ENCODE measurements at places on chromosomes 12 and 14.

- DNase-seq, result no peak
Measured at GRCh38 chr14:65351493-65352194, 60.9 kb upstream of the FUT8 start.

GRCh38 chr12:111455448-111456320 lies 50.0 kb downstream of the SH2B3 start:
- no peak for DNase-seq

DNA sequence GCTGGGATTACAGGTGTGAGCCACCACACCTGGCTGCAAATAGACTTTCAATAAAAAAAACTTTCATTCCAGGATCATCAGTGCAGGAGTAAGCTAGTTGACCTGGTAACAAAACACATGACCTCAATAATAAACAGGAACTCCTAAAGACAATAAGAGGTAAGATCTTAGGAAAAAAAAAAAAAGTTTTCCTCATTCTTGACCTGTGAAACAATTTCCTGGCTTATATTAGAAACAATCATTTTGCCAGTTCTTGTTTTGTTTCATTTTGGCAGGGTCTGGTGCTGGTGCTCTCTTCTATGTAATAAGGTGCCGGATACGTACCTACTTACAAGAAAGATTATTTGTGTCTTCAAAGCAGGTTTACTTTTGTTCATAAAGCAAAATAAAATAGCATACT lies 90.6 kb upstream of the AMN1 start:
- DNase-seq, result no peak

GRCh38 chr12:107127482-107128430 lies 34.4 kb upstream of the CRY1 start:
- DNase-seq, result no peak

DNA sequence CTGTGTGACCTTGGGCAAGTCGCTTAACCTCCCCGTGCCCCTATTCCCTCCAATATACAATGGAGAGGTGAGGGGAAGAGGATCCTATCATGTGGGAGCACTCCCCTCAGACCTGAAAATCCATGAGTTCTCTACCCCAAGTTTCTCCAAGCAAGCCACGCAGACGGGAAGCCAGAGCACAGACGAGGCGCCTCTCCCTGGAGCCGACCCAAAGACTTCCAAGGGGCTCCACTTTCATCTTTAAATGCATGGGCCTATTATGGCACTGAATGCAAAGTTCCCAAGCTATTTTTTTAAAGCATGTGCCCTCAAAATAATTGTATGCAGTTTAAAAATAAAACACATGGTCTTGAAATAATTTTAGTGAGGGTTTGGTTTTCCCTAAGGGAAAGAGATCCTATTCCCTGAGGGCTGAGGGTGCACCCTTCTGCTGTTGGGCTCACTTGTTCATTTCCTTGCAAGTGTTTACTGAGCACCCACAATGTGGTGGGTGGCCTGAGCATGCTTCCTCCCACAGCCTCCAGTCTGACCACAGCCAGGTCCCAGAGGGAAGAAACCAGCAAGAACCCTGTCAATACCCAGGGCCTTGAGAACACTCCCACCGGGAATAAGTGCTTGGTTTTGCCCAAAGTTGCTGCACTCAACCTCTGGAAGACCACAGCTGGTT lies 14.6 kb downstream of the CMKLR1 start:
- no peak for DNase-seq

GRCh38 chr12:122995503-122996187 lies 15.2 kb downstream of the ARL6IP4 start:
- DNase-seq, result no peak

- no peak for DNase-seq
Measured at GRCh38 chr14:51081712-51082111, 13.2 kb downstream of the TRIM9 start.

- no peak for DNase-seq
Measured at GRCh38 chr12:129540249-129540648, 363.6 kb downstream of the TMEM132D start.

GRCh38 chr12:71641390-71641789 lies 22.3 kb downstream of the ZFC3H1 start:
- DNase-seq, result no peak

- DNase-seq, result no peak
Measured at GRCh38 chr12:107436376-107436775, 249.2 kb upstream of the PWP1 start.

GRCh38 chr12:6323340-6323994 lies 13.0 kb downstream of the PLEKHG6 start:
- no peak for DNase-seq

DNA sequence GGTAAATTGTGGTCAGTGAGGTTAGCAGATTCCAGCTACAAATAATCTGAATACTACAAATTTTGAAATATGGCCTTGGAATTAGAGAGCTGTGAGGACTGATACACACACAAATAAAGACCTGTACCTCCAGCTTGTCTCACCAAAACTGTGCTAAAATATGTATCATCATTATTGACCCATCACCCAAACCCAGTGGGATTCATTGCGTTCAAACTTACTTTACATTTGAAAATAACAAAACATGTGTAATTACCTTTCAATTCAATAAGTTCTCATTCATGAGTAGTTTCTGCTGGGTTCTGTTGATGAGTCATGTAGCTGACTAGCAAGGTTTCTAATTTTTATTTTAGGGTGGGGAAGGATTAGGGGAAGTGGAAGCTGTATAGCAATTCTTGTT lies 170.9 kb downstream of the MSRB3 start:
- no peak for DNase-seq

DNA sequence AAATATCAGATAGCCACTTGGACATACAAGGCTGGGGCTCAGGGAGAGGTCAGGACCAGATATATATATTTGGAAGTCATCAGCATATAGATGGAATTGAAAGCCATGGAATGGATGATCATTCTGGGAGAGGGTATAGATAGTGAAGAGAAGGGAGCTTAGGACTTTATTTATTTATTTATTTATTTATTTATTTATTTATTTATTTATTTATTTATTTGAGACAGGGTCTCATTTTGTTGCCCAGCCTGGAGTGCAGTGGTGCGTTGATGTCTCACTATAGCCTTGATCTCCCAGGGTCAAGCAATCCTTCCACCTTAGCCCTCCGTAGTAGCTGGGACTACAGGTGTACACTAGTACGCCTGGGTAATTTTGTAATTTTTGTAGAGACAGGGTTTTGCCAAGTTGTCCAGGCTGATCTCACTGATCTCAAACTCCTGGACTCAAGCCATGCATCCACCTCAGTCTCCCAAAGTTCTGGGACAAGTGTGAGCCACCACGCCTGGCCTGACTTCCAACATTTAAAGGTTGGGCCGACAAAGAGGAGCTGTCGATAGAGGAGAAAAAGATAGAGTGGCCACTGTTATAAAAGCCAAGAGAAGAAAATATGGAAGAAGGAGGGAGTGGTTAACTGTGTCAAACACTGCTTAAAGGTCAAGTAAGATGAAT lies 8.7 kb upstream of the INHBE start:
- DNase-seq, result no peak

GRCh38 chr14:20623798-20624197 lies 17.7 kb downstream of the OR6S1 start:
- DNase-seq, result no peak

- DNase-seq, result no peak
Measured at GRCh38 chr12:58919231-58920101, 838 bp downstream of the LRIG3 start.

DNA sequence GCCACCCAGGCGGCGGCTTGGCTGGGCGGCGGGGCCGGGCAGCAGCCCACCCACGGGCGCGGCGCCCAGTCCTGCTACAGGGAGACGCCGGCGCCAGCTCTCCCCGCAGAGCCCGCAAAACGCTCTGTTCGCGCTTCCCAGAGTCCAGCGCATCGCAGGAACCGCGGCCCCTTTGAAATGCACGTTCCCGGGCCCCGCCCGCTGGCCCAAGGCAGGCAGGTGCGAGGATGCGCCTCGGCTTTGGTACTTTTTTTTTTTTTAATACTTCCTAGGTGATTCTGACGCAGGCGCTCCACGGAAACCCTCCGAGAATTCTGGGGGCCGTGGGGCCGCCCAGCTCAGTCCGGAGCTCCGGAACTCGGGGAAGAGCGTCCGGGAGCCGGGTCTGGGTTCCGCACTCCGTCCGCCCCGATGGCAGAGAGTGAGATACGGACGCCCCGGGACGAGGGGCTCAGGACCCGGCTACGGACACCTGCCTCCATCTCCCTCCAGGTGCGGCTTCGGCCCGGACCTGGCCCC lies 483 bp downstream of the POC1B start:
- DNase-seq, result no peak

DNA sequence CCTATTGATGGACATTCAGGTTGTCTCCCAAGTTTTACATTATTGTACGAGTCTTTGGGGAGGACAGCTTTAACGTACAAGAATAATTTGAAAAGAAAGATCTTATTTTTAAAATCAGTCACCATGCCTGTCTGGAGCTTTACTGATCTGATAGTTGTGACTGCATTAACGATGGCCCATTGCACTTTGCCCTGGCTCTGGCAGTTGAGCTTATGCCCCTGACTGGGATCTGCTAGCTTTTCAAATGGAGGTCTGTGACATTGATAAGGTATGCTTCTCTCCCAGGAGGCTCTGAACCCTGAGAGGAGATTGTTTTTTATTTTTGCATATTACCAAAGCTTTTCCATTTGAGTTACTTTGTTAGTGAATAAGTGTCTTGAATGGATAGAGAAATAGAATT lies 17.9 kb upstream of the RAB3IP start:
- no peak for DNase-seq

DNA sequence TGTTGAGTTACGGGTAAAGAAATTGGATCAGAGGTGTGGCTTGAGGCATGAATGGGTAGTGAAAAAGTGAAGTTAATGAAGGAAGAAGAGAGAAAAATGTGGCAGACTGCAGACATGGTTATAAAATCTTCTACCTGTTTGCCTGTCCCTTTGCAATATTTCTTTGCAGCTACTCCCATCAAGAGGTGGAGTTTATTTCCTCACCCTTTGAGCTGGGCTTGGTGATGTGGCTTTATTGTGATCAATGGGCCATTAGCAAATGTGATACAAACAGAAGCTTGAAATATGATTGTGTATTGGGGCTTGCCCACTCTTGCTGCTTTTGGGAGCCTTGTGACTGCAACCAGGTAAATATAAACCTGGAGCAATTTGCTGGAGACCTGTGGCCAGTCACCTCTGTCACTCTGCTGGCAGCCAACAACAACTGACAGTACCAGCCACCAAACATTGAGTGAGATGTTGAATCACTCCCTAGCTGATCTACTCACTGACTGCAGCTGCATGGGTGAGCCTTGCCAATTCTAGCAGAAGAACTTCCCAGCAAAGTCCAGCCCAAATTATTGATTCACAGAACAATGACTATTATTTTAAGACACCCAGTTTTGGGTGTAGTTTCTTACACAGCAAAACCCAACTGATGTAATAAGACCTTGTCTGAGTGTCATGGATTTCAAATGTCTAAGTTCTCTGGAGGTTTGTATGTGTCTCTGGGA lies 151.0 kb upstream of the ATP2B1 start:
- DNase-seq, result no peak

DNA sequence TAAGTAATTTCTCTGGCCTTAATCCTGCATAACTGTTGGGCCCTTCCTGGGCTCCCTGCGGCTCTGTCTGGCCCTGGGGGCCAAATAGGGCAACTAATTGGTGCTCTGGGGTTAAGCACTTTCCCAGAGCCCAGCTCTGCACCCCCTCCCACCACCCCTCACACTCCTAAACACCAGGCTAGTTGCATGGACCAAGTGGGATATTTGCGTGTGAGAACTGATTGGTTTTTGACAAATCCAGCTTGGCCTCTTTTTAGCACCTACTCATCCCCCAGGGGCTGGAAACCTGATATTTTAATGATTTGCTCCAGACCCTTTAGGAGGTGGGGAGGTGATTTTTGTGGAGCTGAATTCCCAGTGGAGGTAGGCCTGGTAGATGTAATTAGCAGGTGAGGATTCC lies 91.9 kb downstream of the DICER1 start:
- DNase-seq, result no peak
